Occipital lobe (tissue), 3 donors: ENCODE measurements at places on chromosomes 12 and 14. TPM values are rescaled to one million over a fixed set of nuclear protein-coding genes. Genes with fewer than 3 reads are reported as not detected.

The CDKN1B gene
- total RNA-seq, result 143 TPM

The AICDA gene
- total RNA-seq, result not detected

The EEA1 gene
- total RNA-seq, result 16.7 TPM

The KRT4 gene
- total RNA-seq, result 0.94 TPM

The ADCK1 gene
- total RNA-seq, result 9.4 TPM

The BRMS1L gene
- 19.0 TPM for total RNA-seq

The LRP1-AS gene
- total RNA-seq, result not detected

The LRRK2 gene
- 12.2 TPM for total RNA-seq

The HVCN1 gene
- 8.3 TPM for total RNA-seq

The DPPA3 gene
- not detected for total RNA-seq

The LRRC10 gene
- total RNA-seq, result not detected

The TMCC3 gene
- total RNA-seq, result 8.7 TPM

The RTL1 gene
- total RNA-seq, result not detected

The PIWIL1 gene
- not detected for total RNA-seq

The ERP27 gene
- not detected for total RNA-seq
